ENCODE measurements at places on chromosomes 6 and 20.

DNA sequence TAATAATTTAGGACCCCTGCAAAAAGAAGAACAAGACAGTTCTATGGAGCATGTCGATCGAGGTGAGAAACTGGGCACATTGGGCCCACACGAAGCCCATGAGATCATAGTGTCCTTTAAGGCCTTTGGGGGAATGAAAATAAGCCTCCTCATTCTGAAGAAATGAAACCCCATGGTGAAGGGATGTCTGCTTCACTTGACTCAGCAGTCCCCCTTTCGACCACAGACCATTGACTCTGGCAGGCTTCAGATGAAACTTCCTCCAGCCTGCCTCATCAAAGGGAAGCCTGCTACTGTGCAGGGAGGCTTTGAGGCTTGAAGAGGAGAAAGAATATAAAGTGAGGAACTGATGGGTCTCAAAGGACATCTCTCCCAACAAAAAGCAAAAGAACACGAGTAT lies 144.2 kb upstream of the FBXL4 start:
- no peak for DNase-seq

DNA sequence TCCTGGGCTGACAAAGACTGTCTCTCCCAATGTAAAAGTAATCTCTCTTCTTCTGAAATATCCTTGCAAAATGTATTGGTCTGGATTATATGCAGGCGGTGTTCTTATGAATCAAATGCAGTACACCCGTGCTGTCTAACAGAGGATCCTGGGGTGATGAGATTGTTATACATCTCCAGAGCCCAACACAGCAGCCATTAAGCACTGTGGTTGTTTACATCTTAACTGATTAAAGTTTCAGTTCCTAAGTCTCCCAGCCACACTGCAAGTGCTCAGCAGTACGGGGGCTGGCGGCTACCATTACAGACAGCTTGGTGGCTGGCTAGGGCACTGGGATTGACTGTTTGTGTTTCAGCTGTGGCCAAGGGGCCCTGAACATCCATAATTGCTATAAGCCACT lies 7.0 kb downstream of the UNC93A start:
- no peak for DNase-seq

- no peak for DNase-seq
Observed at GRCh38 chr20:51661609-51662178, 106.5 kb downstream of the ATP9A start.

- no peak for DNase-seq
Observed at GRCh38 chr6:8589941-8590729, 154.8 kb upstream of the SLC35B3 start.

GRCh38 chr6:11364971-11365397 lies 132.5 kb upstream of the NEDD9 start:
- DNase-seq, result no peak

GRCh38 chr20:36030149-36030548 lies 61.8 kb downstream of the CNBD2 start:
- no peak for DNase-seq

- DNase-seq, result peak; percentile 3
Observed at GRCh38 chr6:84284428-84285049, 57.1 kb upstream of the CEP162 start.

- DNase-seq, result no peak
Observed at GRCh38 chr20:48468571-48468970, 359.2 kb downstream of the PREX1 start.

- DNase-seq, result no peak
Observed at GRCh38 chr6:46590765-46591164, 61.9 kb downstream of the CYP39A1 start.

- no peak for DNase-seq
Observed at GRCh38 chr20:2386516-2387179, 5.9 kb downstream of the TGM6 start.

DNA sequence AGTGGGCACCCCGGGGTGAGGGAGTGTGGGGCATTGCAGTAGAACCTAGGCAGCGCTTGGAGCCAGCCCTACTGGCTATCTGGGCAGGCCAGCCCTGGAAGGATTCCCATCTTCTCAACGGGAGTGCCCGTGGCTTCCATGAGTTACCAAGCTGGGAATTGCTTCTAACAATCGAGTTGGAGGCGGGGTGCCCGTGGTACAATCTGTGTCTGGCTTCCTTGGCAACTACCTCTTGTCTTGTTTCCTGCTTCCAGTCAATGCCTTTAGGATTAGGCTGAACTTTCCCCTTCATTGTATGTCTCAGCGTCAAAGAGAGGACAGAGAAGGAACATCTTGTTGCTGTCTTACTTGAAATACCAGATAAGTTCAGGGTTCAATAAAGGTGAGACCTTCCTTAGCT lies 33.3 kb downstream of the PPP1R14C start:
- DNase-seq, result no peak

DNA sequence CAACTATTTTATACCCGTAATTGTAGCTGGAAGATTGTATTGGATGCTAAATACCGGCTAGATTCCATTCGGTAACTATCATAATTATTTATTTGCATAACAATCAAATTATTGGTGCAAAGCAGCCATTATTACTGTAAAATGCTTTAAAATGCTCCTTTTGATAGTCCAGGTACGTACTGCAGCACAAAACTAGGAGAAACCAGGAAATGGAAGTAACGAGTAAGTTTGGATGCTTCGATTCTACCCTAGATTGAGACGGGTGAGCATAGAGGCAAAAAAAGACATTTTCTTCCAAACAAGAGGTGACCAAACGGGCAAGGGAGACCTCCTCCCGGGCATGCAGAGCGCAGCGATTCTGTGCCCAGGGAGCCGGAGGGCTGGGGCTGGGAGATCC lies 469 bp upstream of the XRN2 start:
- peak; percentile 51 for DNase-seq

DNA sequence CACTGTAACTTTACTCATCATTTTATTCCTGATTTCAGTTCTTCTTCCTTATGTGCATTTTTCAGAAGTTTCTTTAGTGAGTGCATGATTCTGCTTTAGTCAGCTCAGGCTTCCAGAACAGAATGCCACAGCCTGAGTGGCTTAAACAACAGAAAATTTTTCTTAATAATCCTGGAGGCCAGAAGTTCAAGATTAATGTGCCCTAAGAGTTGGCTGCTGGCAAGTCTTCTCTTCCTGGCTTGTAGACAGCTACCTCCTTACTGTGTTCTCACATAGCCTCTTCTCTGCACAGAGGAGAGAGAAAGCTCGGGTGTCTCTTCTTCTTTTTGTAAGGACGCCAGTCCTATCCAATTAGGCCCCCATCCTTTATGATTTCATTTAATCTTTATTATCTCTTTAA lies 443.1 kb upstream of the RGS17 start:
- no peak for DNase-seq

- DNase-seq, result no peak
Observed at GRCh38 chr6:14932485-14933182, 313.2 kb upstream of the JARID2 start.

- peak; percentile 79 for DNase-seq
Observed at GRCh38 chr6:17725083-17725482, 18.4 kb upstream of the NUP153 start.

DNA sequence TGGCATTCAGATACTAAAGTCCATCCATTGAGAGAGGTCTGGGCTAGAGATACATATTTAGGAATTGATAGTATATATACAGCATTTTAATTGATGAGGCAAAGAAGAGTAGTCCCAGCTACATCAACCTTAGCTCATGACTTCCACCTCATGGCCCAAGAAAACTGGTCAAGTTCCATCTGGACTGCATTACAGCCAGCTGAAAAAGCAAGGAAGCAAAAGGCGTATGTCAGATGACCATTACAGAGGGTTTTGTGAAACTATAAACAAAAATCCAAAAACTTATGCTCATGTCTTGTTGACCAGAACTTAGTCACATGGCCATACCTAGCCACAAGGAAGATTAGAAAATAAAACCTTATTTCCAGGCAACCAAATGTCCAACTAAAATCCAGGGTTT lies 46.8 kb upstream of the RNF146 start:
- no peak for DNase-seq

DNA sequence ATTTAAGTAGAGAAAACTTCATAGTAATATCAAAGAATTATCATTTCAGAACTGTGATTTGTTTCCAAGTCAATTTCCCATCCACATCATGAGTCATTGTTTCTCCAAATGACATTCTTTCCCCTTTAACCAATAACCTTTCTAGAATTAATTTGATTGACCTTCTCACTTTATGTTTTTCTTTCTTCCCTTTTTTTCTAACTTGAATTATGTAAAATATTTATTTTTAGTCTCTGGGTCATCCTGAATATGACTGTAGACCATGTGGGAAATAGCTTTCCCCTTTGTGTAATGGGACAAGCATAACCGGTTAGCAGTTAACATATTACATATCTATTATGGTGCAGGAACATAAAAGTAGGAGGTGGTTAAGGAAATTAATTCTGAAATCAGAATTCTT lies 291.1 kb downstream of the GJA1 start:
- no peak for DNase-seq

DNA sequence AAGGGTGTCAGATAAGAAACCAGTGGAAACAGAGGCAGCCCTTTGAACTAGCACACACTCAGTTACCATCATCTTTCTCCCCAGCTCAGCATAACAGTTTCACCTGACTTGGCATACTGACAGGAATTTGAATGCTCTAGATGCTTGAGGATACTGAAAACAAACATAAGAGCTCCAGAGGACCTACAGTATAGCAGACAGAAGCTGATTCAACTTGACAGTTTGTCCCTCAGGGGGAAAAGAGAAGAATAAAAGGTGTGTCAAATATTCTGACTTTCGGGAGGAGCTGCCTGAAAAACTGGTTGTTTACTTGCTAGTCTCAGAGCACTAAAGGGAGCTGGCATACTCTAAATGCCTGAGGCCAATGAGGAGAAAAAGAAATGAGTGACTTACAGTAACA lies 35.1 kb downstream of the EYS start:
- DNase-seq, result no peak

DNA sequence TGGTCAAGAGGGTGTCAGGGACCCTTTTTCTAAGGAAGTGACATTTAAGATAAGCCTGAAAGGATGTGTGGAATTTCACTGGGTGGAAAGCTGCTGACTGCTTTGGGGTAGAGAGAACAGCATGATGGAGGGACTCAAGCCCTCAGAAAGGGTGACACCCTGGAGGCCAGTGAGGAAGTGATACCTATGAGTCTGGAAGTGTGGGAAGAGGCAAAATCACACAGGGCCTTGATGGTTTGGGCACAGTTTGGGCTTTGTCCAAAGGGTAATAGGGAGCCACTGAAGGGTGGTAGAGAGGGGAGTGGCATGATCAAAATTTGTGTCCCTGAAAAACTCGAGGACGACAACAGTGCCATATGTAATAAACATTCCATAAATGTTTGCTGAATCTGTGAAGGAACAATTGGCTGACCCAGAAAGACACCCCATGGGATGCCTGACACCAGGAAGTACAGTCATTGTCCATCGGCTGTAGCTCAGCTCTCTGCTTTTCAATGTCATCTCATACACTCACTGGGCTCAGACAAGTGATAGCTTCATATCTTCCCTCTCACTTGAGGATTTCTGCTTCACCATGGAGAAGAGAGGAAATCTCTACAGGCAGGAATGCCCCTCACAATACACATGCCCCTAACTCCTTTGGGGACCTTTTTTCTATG lies 21.3 kb downstream of the CASS4 start:
- no peak for DNase-seq

DNA sequence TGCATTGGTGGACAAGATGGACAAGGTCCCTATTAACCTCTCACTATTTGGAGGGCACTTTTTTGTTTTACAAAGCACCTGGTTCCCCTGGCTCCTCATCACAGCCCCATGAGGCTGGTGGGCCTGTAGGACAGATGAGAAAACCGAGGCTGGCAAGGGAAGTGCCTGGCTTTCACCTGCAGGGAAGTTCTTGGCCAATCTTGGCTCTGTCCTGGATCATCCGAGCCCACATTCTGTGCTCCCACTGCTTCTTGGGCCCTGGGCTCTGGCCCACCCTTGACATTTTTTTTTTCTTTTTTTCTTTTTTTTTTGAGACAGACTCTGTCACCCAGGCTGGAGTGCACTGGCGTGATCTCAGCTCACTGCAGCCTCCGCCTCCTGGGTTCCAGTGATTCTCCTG lies 14.7 kb downstream of the SLC13A3 start:
- DNase-seq, result no peak

DNA sequence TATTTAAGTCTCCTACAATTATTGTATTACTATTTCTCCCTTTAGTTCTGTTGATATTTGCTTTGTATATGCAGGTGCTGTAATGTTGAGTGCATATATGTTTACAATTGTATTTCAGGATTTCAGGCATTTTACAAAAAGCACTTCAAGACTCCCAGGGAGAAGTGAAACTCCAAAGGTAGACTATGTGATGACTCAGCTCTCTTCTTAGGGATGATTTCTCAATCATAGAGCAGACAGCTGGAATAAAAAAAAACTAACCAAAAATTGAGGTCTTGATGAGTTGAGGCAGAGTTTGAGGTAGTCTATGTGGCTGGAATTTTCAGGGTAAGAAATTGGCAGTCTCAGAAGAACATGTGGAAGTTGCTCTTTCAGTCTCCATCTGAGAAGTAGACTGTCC lies 786.1 kb downstream of the TFAP2A start:
- DNase-seq, result no peak

DNA sequence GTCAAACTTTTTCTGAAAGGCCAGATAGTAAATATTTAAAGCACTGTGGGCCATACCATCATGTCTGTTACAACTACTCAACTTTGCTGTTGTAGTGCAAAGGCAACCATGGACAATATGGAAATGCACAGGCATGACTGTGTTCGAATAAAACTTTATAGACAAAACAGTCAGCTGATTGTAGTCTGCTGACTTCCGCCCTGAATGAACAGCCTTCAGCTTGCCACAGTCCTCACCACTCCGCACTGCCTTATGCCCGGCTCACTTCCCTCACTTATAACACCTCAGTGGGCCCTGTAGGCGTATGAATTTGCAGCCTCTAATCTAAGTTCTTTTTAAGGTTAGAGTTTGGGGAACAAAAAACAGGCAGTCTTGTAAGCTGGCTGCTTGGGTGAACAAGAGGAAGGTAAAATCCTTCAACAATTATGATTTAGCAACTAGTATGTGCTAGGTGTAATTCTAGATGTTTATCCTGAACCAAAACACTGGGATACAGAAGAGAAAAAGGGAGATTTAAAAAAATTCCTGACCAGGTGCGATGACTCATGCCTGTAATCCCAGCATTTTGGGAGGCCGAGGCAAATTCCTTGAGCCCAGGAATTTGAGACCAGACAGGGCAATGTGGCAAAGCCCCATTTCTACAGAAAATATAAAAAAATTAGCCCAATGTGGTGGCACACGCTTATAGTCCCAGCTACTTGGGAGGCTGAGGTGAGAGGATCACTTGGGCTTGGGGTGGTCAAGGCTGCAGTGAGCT lies 6.8 kb upstream of the SLC2A10 start:
- DNase-seq, result no peak

DNA sequence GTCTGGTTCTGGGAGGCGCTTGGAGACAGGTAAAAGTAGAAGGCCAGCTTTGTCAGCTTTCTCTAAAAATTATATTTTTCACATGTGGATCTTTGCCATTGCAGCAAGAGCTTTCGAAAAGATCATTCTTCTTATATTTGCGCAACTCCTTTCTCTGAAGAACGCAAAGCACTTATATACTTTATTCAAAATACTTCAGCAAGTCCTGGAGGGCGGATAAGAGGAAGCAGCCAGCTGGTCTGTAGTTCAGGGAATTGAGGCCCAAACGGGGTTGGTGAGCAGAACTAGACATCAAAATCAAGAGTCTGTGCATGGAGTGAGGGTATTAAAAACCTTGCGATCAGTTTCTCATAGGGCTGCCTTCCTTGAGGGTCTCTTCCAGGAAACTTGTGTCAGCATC lies 182.3 kb downstream of the DTNBP1 start:
- no peak for DNase-seq

- peak; percentile 35 for DNase-seq
Observed at GRCh38 chr20:58870293-58871014, 17.9 kb downstream of the GNAS start.

- DNase-seq, result no peak
Observed at GRCh38 chr6:163333701-163334663, 80.5 kb upstream of the QKI start.

GRCh38 chr20:49999329-49999728 lies 16.5 kb downstream of the SNAI1 start:
- no peak for DNase-seq
